ENCODE measurements at places on chromosomes 16 and 17.

DNA sequence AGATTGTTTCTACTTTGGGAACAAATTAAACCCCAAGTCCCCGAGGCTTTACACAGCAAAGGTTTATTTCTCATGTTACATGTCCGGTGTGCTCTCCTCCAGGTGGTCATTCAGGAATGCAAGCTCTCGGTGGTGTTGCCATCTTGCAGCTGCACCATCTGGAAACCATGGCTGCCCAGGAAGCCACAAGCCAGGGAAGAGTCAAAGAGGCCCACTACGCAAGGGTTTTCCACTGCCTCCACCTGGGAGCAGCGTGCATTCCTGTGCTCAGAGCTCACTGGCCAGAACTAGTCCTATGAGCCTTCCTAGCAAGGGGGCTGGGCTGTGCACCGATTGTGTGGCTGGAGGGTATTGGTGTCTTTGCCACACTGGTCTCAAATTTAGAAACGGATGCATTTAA, 128.8 kb upstream of the FOXF1 start:
- DNase-seq, result no peak

DNA sequence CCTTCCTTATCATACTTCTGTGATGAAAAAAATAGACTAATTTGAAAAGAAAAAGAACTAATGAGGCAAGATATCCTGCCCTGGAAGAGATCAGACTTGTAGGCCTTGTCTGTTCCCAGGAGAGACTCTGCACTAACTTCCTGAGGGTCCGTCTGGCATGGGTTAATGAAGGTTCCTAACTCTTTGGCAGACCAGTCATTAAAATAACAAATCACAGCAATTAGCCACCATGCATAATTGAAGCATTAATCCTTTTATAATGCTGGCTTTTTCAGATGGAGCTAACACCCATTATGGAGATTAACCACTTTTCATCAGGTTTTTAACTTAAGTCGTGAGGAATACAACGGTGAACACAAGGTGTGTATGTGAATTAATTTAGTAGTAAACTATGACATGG, 10.4 kb upstream of the KRT10 start:
- DNase-seq, result no peak

DNA sequence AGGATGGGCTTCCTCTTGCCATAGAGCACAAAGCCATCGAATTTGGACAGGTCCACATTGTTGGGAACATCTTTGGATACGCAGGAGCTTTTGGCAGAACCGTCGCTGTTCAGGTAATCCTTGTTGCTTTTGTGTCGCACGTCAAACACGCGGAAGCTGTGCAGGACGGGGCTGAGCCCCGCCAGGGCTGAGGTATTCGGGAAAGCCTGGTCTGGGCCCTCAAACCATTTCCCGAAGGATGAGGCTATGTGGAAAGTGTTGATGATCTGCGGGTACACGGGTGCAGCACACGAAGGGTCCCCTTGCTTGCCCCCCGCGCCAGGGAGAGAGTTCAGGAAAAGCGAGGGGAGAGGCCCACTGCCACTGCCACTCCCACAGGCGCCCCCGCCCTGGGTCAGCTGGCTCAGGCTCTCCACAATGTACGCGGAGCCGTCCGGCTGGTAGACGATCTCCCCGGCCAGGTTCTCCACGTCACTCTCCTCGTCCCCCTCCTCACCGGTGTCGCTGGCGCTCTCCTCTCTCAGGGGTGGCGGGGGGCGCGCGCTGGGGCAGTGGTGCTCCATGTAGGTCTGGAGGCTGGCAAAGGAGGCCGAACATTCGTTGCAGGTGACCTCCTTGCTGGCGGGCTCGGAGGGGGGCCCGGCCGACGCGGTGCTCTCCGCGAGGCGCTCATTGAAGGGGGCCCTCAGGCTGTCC, 88.5 kb downstream of the ZFHX3 start:
- DNase-seq, result no peak

GRCh38 chr16:49674990-49675389, 180.9 kb downstream of the ZNF423 start:
- DNase-seq, result no peak

DNA sequence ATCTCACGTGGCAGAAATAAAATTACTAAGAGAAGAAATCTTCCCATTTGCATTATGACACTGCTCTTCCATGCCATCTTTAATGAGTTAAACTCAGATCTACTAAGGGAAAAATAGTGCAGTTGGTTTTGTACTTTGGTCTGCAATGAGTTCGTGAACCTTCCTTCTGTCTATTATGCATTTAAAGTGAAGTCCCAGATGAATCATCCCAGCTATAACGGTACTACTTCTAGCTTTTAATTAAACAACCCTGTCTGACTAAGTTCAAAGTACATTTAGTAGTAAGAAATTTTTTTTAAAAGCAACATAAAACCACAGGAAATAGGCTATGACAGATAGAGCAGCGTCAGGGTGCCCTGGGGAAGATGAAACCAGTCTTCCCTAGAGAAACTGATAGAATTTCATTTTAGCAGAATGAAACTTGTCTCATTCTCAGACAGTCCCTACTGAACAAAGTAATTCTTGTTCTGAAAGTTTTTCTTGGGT, 1.8 kb downstream of the TMIGD1 start:
- peak; percentile 40 for DNase-seq

- DNase-seq, result no peak
Measured at GRCh38 chr17:13727441-13728171, 125.9 kb upstream of the HS3ST3A1 start.

DNA sequence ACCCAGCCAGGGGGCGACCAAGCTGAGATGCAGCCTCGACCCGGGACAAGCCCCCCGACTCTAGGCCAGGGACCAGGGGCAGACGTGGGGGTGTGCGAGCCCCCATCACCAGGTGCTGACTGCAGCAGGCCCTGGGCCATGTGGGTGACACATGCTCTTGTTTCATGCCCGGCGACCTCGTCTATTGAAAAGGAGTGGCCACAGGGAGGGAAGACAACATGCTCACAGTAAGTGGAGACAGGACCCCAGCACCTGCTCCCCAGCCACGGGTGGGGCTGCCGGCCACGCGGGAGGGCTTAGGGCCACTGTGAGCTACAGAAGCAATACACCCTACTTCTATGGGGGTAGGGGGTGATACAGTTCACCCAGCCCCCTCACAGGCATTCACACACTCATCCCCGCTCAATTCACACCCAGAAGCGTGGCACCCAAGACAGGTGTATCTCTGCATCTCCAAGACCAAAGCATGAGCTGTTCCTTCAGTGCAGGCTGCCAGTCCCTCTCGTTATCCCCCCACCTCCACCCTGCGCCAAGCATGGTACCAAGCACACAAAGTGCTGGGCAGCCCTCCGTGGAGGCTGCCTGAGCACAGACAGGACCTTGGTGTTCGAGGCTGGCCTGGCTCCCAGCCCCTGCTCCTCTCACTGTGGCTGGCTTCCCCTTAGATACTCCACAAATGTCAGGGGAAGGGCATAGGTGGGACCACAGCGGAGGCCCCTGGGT, 13.6 kb downstream of the VASN start:
- no peak for DNase-seq

DNA sequence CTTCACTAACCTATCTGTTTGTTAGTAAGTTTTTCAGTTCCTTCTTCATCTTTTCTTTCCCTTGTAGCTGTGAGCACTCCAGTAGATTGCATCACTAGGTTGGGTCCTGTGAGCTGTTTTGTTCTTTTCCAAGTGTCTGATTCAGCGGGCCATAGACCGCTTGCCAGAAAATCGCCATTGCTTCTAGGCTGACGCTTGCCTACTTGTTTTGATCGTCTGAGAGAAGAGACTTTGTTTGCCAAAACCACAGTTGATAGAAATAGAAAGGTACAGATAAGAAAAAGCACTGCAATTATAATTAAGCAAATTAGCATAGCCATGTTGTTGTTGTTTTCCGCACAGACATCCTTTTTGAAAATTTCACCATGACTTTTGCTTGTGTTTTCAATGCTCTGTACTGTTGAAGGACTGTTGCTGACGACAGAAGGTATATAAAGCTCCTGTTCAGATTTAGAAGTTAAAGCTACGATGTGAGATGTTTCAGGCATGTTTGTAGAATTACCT, 3.1 kb downstream of the EVI2A start:
- DNase-seq, result peak; percentile 46

GRCh38 chr17:83203073-83203471, 123.7 kb downstream of the METRNL start:
- no peak for DNase-seq

- no peak for DNase-seq
Measured at GRCh38 chr16:868386-868755, 67.8 kb upstream of the GNG13 start.

GRCh38 chr17:17303847-17304490, 796 bp downstream of the NT5M start:
- DNase-seq, result no peak

DNA sequence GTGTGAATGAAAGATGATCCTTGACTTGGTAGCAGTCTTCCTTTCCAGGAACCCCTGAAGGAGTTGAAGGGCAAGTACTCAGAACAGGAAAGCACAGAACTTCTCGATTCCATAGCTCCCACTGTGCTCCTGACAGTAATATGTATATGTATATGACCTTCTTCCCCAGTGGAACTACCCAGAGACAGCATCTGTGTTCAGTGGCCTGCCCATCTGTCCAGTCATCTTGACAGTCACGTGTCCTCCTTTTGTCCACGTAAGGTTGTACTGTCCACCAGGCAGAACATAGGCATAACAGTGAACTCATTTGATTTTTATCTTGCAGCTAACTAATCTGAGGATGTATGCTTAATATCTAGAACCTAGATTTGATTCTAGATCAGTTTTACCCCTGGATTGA, 37.8 kb upstream of the RASL10B start:
- no peak for DNase-seq

DNA sequence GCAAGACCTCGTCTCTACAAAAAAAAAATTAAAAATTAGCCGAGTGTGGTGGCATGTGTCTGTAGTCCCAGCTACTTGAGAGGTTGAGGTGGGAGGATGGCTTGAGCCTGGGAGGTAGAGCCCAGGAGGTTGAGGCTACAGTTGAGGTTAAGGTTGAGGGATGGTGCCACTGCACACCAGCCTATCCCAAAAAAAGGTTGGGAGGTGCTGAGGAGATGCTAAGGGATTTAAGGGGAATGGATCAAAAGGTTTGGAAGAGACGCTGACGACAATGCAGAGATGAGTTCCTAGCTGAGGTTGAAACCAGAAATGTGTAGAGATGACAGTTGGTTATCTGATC, 4.7 kb upstream of the NSMCE1 start:
- no peak for DNase-seq

GRCh38 chr16:54027062-54027461, 259.5 kb downstream of the IRX3 start:
- DNase-seq, result no peak

DNA sequence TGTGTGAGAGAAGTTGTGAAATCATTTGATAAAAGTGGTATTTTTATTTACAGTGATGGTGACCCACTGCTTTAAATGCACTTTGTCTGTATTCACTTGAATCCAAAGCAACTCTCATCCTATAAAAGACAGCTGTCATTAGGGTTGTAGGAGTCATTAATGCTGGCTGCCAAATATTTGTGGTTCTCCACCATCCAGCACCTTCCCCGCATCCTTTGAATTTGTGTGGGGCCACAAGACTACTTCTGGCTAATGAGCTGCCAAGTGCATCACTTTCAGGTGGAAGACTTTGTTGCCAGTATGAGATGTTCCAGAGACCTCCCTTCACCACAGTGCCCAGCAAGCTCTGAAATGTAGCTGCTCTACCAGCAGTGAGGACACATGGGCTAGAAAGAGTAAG, 43.4 kb downstream of the CMTM3 start:
- DNase-seq, result no peak
